ENCODE measurements at places on chromosomes 7 and 10.
A peak's percentile ranks its signal among the peaks of the same experiment; 100 is the strongest.

- DNase-seq, result no peak
Observed at GRCh38 chr7:38950309-38950708, 27.4 kb upstream of the POU6F2 start.

DNA sequence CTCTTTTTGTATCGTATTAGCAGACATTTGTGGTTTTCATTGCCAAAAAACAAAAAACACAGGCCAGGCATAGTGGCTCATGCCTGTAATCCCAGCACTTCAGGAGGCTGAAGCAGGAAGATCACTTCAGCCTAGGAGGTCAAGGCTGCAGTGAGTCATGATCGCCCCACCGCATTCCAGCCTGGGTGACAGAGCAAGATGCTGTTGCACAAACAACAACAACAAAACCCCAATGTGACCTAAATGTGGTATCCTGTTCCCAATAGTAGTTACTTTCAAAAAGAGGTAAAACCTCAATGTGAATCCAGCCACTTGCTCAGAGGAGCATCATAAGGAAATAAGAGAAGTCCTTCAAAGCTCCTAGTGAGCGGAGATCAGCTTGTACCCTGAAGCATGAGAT, 45.8 kb upstream of the SKAP2 start:
- DNase-seq, result no peak

GRCh38 chr7:143252006-143252405, 11.2 kb upstream of the GSTK1 start:
- DNase-seq, result no peak

DNA sequence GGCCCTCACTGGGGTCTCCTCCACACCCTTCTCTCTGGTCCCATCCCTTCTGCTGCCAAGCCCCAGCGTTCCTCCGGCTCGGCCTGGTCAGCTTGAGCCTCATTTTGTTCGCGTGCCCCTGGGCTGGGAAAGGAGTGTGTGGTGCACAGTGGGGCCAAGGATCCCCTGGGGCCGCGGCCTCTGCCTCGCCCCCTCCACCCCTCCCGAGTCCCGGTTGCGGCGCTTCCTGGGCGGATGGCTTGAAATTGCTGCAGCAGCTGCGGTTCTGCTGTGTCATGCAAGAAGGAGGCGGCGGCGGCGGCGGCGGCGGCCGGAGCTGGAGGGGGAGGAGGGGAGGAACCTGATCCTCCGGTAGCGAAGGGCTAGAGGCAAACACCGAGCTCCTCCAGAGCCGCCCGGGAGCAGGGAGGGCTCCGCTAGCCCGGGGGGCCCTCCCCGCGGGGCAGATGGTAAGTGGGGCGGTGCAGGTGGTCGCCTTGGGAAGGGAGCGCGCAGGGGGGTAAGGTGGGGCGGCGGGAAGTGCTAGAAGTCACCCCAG, 217.8 kb upstream of the MKLN1 start:
- DNase-seq, result peak; percentile 66

GRCh38 chr10:101614663-101615524, 26.8 kb downstream of the DPCD start:
- no peak for DNase-seq

DNA sequence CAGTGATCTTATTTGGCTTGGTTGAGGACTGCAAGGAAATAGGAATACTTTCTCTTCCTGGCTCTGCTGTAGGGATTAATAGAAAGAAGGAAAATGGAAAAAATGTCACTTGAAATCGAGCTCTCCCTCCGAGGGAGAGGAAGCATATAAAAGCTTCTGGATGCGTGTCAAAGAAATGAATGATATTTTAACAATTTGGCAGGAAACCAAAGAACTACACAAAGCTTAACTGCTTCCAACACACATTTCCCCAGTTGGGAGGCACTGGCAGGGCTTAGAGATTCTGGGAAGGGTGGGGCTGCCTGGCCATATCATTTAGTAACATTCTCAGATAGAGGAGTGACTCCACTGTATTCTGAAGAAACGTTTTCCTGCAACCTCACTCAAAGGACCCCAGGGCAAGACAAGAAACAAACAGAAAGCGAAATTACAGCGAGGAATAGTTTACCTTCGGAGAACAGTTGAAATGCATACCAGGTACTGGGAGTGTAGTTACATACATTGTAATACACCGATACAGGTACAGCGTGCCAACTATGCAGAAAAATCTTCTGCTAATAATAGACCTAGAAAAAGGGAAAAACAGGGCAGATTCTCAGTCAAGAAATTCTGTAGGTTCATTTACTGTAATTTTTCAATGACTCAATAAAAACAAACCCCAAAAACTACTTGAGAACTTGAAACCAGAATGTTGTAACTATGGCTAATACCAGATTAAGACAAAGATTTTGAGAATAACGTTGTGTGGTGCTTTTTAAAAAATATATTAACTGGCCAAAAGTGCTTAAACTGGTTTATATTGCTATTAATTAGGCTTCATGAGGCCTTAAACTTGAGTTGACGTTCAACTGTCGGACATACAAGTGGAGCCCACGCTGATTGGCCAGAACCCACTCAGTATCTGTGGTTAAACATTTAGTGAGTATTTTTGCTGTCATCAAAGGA, 75.7 kb upstream of the ASAH2 start:
- DNase-seq, result no peak

- no peak for DNase-seq
Observed at GRCh38 chr7:19101472-19101871, 16.0 kb downstream of the TWIST1 start.

GRCh38 chr10:10910634-10911033, 107.0 kb upstream of the CELF2 start:
- DNase-seq, result no peak

DNA sequence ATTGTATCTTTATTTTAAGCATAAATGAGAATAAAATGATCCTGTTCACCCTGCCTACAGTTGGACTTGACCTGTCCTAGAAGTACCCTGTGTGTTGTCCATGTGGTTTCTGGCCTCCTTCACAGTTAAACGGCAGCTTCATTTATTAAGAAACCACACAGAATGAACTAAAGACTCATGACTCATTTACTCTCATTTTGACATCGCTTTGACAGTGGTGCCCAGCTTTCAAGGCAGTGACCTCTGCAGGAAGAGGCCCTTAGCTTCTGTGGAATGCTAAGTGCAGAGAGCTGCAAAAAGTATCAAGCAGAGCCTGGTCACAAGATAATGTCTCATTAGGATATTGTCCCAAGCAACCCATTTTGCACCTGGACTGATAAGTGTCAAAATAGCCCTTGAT, 93.4 kb downstream of the AVL9 start:
- peak; percentile 78 for DNase-seq

GRCh38 chr7:40058636-40059035, 75.8 kb downstream of the MPLKIP start:
- no peak for DNase-seq

- DNase-seq, result no peak
Observed at GRCh38 chr7:1448958-1449357, 10.3 kb downstream of the MICALL2 start.

DNA sequence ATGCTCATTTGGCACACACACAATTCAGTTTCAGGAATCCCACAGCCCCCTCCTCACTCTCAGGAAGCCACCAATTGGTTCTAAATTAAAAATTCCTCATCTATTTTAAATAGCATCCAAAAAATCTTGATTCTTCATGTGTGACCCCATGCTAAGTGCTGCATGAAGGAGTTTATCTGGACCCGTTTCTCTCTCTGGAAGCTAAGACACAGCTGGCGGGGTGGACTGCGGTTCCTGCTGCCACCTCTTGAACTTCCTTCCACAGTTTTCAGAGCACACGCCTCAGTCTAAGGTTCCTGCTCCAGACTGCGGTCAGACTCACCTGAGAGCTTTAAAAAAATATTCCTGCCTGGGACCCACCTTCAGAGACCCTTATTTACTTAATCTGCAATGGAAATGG, 34.5 kb downstream of the LYZL1 start:
- no peak for DNase-seq

DNA sequence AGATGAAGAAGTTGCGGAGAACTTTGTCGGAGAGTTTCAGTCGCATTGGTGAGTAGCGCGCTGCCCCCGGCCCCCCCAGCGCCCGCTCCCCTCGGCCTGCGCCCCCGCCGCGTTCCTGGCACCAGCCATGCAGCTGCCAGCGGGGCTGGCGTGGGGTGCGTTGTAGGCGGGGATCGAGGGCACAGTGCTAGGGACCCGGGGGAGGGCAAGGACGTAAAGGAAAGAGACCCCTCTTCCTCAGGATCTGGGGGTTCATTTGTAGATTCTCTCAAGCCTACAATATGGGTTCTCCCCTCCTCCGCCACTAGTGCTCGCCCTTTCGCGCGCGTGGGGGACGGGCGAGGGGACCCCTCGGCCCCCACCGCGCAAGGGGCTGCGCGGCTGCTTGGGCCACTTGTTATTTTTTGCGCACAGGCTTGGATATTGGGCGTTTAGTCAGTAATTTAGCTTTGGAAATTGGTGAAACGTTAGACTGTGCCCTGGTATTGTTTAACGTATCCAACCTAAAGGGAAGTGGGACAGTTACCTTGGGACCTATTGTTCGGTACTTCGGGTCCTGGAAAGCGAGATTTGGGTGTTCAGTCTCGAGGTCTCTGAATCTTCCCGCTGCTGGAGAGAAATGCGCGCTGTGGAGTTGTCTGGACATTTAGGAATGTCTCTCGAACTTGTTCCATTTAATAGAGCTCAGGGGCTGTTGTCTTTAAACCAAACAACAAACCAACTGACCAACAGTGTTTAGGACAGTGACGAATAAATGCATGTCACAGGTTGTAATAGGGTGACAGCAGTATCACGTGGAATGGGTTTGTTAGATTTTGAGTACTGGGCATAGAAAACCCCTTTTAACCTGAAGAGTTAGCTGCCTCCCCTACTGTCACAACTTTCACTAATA, 796 bp downstream of the CDK14 start:
- no peak for DNase-seq

GRCh38 chr7:158850545-158851102, 5.7 kb upstream of the DYNC2I1 start:
- DNase-seq, result no peak

DNA sequence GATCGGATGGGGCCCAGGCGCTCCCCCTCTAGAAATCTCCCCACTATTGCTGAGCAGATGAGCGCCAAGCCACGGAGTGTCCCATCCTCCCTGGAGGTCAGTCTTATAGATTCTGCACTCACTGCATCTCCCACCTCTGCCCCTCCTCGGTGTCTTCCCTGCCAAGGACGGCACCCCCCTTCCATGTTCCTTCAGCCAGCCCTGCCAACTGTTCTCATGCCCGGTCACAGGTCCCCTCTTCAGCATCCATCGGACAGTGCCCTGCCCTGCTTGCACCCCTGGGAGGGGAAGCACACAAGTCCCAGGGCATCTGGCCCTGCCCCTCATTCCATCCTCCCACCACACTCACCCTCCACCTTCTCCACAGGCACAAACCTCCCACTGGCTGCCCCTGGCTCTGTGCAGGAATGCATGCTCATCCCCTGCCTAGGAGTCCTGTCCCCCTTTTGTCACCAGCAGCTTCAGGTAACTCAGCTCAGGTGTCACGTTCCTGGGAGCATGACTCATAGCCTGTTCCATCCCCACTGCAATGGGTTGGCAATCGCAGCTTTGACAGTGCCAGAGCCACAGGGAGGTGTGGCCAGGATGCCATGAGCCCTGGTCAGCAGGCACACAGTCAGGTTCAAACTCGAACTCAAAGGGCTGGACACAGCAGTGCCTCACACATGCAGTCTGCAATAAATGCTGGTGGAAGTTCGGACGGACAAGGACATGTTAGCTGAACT, 234.7 kb upstream of the TCERG1L start:
- DNase-seq, result no peak

DNA sequence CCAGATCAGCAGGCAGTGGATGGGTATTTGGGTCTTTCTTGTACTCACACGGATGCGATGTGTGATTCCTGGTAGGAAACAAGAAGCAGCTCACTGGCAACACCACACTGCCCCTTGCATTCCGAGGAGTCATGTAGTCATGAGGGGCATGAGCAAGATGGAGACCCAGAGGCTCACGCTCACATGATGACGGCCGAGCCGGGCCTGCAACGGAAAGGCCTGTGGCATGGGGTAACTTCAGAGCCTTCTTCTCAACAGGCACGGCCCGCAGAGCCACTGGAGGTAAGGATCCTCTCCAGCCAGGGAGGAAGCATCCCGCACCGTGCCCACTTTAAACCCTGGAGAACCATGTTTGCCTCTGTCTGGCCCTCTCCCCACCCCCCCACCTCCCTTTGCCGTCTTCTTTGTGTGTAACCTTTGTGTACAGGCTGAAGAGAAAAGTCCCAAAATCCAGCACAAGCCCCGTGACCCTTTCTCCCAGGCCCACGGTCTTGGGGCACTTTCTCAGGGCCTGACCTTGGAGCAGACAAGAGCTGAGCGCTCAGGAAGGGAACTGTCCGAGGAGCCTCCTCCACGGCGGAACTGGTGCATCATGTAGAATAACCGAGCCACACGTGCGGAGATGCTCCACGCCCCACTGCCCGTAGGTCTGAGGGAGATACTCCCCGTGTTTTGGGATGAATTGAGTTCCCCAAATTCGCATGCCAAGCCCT, 516.4 kb downstream of the DNAJB6 start:
- DNase-seq, result no peak

GRCh38 chr7:16874066-16874465, 7.7 kb downstream of the AGR3 start:
- no peak for DNase-seq

DNA sequence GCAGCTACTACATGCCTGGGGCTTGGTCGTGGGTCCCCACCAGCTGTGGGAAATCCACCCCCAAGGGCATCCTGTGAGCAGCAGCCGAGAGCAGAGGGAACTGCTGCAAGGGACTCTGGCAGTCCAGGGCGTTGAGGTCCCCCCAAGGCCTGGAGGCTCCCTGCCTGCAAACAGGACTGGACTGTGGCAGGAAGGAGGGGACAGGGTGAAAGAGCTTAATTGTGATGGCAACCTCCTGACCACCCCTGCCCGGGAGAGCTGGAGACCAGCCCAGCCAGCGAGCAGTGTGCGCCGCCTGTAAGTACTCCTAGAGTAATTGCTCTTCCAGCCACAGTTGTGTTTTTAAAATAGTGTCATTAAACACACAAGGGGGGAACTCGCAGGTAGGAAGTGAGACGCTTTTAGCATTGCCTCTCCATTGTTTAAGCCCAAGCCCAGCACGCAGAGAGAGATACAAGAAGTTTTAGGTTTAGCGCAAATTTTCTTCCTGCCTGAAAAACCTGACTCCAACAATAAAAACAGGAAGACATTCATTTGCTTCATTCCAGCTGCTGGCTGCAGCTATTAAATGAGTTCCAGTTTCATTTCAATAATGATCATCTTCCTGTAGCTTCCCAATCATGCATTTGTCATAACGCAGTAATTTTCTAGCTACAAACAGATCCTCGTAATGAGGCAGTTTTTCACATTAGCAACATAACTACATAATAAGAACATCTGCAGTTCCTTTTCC, 111.1 kb downstream of the EBF3 start:
- DNase-seq, result no peak

- DNase-seq, result no peak
Observed at GRCh38 chr7:88302486-88302885, 4.2 kb downstream of the STEAP4 start.

GRCh38 chr7:149457766-149458165, 3.1 kb downstream of the ZNF777 start:
- DNase-seq, result no peak

GRCh38 chr7:97735075-97735474, 3.2 kb downstream of the TAC1 start:
- DNase-seq, result no peak

GRCh38 chr10:23198610-23198939, 6.5 kb downstream of the PTF1A start:
- DNase-seq, result no peak

GRCh38 chr10:132578287-132578951, 40.8 kb downstream of the INPP5A start:
- no peak for DNase-seq

GRCh38 chr10:5547931-5548660, 23.3 kb downstream of the CALML3 start:
- DNase-seq, result no peak

GRCh38 chr10:9895453-9895852, 1122.2 kb upstream of the CELF2 start:
- DNase-seq, result no peak

Data from HL-60 (cell line).